ENCODE measurements at places on chromosomes 3 and 15.

DNA sequence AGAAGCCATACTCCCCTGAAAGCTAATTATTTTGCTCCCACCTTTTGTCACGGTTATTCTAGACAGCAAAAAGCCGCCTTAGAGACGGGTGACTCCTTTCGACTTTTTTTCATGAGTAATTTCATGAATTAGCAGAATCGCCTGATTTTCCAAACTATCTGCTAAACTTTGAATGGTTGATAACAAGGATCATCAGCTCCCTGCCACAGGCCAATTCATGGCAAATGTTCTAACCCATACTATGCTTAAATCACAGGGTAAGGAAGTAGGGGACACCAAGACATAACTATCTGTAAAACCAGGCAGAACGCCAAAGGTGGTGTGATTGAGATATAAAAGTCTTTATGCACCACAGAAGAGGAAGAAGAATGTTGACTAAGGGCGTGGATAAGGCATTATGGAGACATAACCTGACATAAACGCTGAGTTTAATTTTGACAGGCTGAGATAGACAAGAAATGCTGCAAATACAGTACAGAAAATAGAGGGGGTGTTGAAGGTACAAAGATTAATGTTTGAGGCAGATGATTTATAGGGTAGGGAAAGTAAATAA lies 891 bp upstream of the DMXL2 start:
- DNase-seq: peak; percentile 84

DNA sequence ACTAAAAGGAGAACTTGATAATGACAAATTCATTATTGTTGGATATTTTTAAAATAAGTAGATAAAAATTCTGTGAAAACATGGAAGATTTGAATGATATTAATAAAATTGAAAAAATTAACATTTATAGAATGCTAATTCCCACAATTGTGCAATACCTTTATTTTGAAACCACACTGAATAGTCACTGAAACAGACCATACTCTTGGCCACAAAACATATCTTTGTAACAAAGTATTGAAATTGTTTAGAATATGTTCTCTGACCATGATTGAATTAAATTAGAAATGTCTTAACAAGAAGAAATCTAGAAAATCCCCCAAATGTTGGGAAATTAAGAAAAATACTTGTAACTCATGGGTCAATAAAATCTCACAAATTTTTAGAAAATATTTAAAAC lies 49.2 kb downstream of the ARHGAP11B start:
- peak; percentile 1 for DNase-seq

DNA sequence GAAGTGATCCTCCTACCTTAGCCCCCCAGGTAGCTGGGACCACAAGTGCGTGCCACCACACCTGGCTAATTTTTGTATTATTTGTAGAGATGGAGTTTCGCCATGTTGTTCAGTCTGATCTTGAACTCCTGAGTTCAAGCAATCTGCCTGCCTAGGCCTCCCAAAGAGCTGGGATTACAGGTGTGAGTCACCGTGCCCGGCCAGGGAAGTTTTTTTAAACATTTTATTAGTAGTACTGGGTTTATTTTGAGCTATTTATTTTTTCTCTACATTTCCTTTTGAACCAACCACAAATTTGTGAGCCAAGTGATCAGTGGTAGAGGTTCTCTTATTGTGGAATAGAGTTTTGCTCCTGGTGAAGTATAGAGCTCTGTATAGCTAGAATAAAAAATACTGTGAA lies 33.7 kb downstream of the ARMC8 start:
- no peak for DNase-seq

- DNase-seq: no peak
Measured at GRCh38 chr15:23647421-23648370, at the start of gene MAGEL2. MAGEL2 (minus strand) TSS chr15:23647867; CDS start chr15:23647742, 125 bp downstream.

DNA sequence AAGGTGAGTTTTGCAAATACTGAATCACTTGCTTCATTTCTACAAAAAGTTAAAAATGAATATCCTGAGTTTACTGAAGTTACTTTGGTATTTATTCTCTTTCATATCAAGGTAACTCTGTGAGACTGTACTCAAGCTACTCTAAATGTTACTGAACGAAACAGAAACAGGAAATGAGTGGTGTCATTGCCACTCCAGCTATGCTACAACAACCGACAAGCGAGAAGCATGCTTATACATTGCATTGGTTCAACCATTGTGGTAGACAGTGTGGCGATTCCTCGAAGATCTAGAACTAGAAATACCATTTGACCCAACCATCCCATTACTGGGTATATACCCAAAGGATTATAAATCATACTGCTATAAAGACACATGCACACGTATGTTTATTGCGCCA lies 313.2 kb upstream of the THBS1 start:
- peak; percentile 60 for DNase-seq

- no peak for DNase-seq
Measured at GRCh38 chr3:127535901-127536829, 54.4 kb downstream of the TPRA1 start.

DNA sequence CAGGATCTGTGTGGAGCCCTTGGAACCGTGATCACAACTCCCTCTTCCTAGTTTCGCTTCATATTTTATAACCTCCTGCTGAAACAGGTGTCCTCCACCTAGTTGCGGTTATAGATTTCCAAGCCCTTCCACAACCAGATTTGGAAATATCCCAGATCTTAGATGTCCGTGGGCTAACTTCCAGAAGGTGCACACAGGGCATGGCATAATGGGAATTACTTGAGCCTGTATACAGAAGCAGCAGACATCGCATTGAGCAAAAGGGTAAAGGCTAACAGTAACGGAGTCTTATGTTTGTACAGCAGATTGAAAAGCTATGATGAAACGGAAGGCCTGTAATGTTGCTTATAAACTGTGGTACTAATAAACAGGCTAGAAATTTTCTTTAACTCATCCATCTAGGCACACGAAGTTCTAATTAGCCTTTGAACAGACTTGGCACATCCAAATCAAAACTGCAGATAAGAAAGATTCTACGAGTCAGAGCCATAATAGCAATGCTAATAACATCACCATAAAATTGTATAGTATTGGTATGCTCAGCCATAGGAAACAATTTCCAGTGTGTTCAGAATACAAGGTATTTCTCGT lies 1.2 kb upstream of the USF3 start:
- DNase-seq: no peak

GRCh38 chr15:50247819-50248655 lies 17.5 kb downstream of the HDC start:
- peak; percentile 86 for DNase-seq

DNA sequence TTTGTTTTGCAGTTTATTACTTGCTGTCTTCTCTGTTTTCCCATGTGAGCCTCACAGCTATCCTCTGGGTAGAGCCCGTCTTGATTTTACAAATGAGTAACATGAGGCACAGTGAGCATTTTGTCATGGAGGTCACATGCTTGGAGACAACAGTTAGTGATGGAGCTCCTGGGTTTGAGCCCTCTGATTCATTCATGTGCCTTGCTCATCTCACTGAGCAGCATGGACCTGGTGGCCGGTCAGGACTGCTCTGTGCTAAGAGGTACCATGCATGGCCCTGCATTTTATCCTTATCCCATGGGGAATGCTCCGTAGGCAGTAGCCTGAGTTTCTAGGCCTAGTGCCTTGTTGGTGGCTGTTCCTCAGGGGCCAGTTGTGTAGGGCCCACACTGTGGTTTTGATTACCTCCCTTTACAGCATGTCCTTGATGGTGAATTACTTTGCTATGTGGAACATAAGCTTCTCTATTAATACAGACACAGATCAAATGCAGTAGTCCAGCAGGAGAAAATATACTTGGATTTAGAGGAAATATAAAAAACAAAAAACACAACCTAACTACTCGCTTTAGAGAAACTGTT lies 35.6 kb downstream of the MAP2K5 start:
- no peak for DNase-seq

DNA sequence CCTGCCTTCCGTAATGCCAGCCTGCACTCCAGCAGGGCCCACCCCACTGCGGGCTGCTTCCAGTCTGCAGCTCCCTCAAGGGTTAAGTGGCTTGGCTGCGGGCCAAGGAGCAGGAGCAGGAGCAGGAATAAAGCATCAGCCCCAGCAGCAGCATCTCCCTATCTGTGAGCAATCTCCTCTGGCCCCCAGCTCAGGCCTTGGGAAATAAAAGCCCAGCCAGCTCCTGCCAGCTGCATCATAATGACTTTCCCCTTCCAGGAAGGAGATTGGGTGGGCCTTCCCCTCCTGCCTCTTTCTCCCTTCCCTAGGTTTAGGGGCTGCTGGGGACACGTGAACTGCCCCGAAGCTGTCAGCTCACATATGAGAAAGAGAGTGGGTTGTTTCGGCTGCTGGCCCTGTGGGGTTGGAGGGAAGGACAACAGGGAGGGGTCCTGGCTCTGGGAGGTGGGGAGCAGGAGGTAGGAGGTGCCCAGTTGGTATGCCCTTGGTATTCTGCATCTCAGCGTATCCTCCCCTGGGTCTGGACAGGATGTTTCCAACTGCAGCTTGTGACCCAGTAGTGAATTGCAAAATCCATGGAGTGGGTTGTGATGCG lies 34.6 kb upstream of the FGD5 start:
- no peak for DNase-seq

- peak; percentile 15 for DNase-seq
Measured at GRCh38 chr15:84818261-84819131, 1.3 kb downstream of the ALPK3 start.

DNA sequence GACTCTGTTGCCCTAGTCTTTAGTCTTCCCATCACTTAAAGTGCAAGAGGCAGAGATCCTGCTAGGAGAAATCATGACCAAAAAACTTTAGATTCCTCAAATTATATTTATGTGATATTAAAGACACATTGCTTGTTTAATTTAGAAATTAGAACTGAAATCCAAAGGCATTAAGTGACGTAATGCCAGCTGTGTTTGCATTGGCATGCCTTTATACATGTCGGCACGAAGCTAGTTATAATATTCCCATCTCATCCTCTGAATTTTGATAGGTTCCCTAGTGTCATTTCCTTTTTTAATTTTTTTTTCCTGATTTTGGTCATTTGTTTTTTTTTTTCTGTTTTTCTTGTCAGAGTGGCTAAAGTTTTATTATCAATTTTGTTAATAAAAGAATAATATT lies 203.5 kb upstream of the ZBTB20 start:
- DNase-seq: no peak

GRCh38 chr3:123332124-123332641 lies 116.7 kb downstream of the ADCY5 start:
- DNase-seq: no peak

DNA sequence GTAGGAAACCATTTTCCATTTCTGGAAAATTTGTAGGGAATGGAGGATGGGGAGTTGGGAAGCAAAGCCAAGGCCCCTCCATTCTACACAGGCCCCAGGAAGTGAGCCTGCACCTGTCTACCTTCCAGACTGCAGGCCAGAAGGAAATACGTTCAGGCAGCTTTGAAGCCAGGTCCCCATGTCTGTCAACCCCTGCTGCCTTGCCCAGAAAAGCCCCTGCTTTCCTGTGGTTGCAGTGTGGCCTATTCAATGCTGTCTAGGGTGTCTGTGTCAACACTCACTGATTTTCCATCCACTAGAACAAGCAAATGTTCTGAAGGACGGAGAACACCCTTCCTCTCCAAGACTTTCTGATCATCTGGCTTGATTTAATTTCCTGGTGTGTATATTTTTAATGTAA lies 281.9 kb downstream of the TLE3 start:
- DNase-seq: no peak

- DNase-seq: no peak
Measured at GRCh38 chr3:178289544-178290160, 246.6 kb upstream of the KCNMB2 start.

- DNase-seq: no peak
Measured at GRCh38 chr3:58535531-58536500, 1.2 kb downstream of the ACOX2 start.

DNA sequence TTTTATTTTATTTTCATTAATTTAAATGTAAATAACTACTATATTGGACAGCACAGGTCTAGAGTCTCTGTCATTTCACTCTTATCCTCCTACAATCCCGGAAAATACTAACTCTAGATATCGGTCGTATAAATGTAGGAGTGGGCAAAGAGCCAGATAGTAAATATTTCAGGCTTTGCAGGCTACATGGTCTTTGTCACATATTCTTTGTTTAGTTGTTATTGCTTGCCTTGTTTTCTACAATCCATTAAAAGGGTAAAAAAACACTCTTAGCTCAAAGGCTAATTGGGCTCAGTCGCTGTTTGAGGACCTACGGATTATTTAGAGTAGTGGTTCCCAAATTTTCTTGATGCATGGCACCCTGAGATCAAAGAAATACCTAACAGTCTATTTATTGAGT lies 1.7 kb downstream of the KNL1 start:
- DNase-seq: no peak

DNA sequence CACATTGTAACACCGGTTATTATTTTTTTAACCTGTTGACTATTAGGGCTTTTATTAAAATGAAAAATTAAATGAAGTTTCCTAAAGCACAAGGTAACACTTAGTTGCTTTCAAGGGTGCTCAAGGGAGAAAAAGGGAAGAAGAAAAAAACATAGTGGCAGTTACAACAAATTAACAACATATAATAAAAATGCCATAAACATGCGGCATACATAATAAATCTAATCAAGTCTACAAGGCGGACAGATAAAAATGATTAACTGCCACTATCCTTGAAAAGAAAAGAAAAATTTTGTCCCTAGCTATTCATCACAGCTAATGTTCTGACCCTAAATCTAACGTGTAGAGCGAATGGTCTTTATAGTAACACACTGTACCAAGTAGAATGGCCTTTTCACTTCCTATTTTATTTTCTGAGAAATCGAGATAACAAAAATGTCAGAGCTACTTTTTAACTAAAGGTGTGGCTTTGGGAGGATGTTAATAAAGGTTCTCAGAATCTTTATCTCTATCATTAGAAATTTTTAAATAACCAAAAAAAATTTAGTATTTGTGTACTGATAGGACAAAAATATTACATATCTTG lies 194.9 kb downstream of the FOXP1 start:
- DNase-seq: no peak

GRCh38 chr15:37032091-37032775 lies 68.1 kb downstream of the MEIS2 start:
- DNase-seq: no peak

GRCh38 chr15:74172701-74173379 lies 670 bp upstream of the ISLR start:
- DNase-seq: no peak

DNA sequence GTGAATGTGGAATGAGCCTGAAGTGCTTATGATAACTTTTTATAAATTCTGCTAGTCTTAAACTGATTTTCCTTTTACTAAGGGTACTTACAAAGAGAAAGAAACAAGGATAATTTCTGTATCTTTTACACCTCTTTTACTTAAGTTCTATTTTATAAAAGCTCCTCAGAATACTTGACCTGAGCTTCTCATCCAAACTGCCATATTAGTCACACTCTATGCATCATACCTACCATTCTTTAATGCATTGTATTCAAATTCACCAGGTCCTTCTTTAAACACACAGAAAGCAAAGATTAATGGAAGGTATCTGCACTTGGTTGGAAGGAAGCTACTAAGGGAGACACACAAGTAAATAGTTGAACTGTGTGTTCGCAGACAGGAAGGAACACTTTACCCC lies 1.6 kb upstream of the TOPAZ1 start:
- DNase-seq: no peak
